ENCODE measurements at places on chromosomes 2 and 18. TPM values are rescaled to one million over a fixed set of nuclear protein-coding genes. Genes with fewer than 3 reads are reported as not detected.

- peak; percentile 27 for DNase-seq
Observed at GRCh38 chr2:216082805-216083204, 1.1 kb downstream of the TMEM169 start.

DNA sequence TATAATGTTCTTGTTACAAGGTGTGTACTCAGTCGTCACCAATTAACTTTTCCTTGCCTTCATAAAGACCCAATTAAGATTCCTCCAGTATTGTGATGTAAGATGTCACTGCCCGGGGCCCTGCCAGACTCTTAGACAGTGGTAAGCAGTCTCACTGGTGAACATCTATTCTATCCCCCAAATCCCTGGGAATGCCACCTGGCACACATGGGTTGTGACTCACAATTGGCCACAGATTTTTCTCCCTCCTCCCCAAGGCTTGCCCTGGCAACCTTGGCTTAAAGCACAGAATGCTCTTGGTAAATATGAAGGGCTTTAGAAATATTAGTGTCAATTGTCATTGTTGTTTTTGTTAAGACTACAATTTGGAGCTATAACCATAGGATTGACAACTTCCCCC, 287.9 kb downstream of the ETAA1 start:
- no peak for DNase-seq

GRCh38 chr2:233085037-233085838, 25.1 kb downstream of the INPP5D start:
- no peak for DNase-seq

DNA sequence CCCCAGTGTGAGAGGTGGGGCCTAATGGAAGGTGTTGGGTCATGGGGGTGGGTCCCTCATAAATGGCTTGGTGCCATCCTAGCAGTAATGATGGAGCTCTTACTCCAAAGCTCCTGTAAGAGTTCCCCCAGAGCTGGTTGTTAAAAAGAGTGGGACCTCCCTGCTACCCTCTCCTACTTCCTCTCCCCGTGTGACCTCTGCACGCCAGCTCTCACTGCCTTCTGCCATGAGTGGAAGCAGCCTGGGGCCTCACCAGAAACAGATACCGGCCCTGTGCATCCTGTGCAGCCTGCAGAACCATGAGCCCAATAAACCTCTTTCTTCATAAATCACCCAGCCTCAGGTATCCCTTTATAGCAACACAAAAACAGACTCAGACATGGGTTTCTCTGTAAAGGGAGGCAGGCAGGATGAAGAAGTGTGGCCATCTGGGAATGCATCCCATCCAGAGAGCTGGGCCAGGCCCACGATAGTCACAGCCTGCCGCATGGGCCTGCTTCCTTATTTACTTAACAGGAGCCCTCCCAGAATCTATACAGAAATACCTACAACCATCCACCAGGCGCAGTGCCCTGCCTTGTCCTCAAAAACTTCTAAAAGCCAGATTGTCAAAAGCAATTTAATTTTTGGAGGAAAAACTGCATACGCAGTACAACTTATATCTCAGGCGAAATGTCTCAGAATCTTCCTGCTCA, 7.5 kb downstream of the PRLH start:
- no peak for DNase-seq

SP140L gene
- total RNA-seq, result 1.2 TPM

PTH2R gene
- 3.3 TPM for total RNA-seq

All from frontal cortex (tissue), 4 donors.